ENCODE measurements at places on chromosomes 11 and 22. TPM values are rescaled to one million over a fixed set of nuclear protein-coding genes. Genes with fewer than 3 reads are reported as not detected.

GRCh38 chr11:132439711-132440255, 1069.4 kb downstream of the NTM start:
- H3K36me3 ChIP-seq, result no peaks in the 10 kb centered on the region
- no peaks in the 10 kb centered on the region for H3K4me1 ChIP-seq
- no peaks in the 10 kb centered on the region for H3K27me3 ChIP-seq
- no peak overlapping the region for H3K27ac ChIP-seq

DNA sequence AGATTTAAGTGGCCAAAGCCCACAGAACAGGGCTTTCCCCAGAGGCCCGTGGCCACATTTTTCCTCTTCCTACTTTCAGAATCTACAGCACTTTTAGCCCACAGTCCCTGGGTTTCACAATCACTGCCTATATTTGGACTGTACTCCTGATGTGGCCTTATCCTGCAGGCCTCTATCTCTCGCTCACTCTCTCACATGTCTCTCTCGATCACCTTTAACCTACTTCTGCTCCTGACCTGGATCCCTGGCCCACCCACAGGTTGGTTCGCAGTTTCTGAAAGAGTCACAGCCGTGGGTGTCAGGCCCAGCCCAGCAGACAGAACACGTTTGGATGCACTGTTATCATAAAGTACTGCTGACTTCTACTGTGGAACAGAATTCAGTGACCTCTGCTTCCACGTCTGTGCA, 55.5 kb downstream of the LARGE1 start:
- no peak overlapping the region for H3K4me3 ChIP-seq
- DNase-seq, result no peak
- no peaks in the 10 kb centered on the region for H3K36me3 ChIP-seq
- H3K27me3 ChIP-seq, result no peaks in the 10 kb centered on the region
- peaks cover 17% of the 10 kb centered on the region for H3K4me1 ChIP-seq

DNA sequence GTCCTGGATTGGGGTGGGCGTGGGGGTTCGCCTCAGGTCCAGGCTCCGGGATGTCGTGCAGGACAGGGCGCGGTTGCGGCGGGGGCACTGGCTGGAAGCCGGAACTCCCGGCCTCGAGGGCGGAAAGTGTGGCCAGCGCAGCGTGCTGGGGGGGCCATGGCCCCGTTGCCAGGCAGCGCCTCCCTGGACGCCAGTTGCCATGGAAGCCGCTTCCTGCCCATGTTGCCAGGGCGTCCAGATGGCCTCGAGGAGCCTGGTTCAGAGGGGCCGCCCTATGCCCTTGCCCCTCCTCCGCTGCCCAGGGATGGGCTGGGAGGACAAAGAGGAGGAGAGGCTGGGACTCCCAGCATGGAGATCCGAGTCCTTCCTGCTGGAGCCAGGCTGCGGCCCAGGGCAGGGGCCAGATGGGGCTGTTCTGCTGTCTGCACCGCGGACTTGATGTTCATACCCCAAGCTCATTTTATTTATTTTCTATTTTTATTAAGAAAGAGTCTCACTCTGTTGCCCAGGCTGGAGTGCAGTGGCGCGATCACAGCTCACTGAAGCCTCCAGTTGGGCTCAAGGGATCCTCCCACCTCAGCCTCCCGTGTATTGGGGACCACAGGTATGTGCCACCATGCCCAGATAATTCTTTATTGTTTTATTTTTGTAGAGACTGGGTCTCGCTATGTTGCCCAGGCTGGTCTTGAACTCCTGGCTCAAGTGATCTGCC, 4.6 kb upstream of the CCDC188 start:
- no peaks in the 10 kb centered on the region for H3K36me3 ChIP-seq
- no peak overlapping the region for H3K4me3 ChIP-seq
- H3K4me1 ChIP-seq, result no peaks in the 10 kb centered on the region
- no peaks in the 10 kb centered on the region for H3K27me3 ChIP-seq
- H3K27ac ChIP-seq, result no peak overlapping the region
- no peak for DNase-seq

DNA sequence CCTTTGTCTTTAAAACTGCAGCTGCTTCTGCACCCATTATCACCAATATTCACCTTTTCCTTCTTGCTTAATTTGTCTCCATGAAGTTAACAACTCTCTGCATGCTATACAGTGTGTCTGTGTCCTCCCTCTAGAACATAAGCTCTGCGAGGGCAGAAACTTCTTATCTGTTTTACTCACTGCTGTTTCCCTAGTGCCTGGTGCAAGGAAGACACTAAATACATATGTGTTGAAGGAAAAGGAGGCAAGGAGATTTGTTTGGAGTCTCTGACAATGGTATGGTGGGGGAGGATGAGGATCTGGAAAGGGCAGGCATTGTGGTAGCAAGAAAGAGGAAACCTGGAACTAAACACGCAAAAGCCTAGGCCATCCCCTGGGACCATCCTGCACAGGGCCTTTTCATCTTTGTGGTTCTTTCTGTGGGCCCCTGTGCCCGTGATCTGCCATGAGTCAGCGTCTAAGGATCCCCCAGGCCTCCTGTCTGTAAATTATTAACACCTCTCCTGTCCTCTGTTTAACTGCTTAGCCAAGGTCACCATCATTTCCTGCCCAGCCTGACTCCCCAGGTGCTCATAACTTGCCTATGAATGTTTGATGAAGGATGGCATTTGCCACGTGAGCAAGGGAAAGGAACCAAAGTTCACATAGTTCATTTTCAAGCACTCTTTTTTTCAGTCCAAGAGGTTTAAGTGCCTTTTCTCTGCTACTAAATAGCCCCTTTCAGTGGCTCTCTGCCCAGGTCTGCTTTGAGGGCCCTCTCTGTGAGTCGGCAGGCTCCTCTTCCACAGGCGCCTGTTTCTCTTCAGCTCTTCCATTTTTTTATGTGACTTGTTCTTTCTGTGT, 131.1 kb downstream of the RASSF10 start:
- H3K4me3 ChIP-seq, result no peak overlapping the region
- H3K27ac ChIP-seq, result no peak overlapping the region
- peaks cover 7% of the 10 kb centered on the region for H3K4me1 ChIP-seq
- H3K36me3 ChIP-seq, result no peaks in the 10 kb centered on the region
- DNase-seq, result no peak
- no peaks in the 10 kb centered on the region for H3K27me3 ChIP-seq

DNA sequence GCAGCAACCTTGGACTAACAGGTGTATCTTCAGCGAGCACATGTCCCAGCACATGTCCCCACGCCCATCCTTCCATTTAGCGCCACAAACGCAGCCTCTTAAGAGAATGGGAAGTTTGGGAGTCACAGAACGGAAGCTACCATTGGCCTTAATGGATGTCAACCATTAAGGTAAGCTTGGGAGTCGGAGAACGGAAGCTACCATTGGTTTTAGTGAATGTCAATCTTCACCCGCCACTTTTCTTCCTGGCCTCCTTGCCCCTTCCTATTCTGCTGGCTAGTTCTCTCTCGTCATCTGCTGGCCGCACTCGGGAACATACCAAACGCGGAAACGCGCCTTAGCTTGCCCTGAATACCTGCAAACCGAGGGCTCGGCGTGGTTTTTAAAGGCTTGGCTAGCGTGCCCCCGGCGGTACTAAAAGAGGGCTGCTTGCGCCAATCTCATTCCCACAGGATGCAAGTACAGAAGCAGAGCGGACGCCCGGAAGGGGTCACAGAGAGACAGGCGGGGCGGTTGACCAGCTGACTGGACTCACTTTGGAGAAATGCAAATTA, 24.3 kb downstream of the GLYATL1 start:
- H3K27ac ChIP-seq, result no peak overlapping the region
- peak; percentile 97 for DNase-seq
- H3K27me3 ChIP-seq, result peaks cover 58% of the 10 kb centered on the region
- peak overlapping the region; percentile 52 for H3K4me3 ChIP-seq

DNA sequence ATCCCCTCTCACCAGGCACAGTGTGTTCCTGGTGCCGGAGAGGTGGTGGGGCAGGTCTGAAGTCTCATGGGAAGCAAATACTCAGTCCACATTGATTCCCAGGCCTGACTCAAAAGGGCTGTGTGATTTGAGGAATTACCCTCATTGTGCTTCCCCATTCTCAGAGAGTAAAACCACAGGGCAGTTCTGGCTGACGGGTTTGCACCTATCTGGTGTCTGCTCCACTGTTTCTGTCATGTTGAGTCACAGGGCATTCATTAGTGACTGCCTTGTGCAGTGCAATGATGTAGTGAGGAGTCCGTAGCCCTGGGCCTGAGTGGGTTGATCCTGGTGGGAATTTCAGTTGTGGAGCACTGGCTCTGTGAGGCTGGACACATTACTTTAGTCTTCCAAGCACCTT, 85.2 kb upstream of the ARHGAP20 start:
- no peak for DNase-seq
- H3K4me1 ChIP-seq, result no peaks in the 10 kb centered on the region
- H3K27ac ChIP-seq, result no peak overlapping the region
- H3K36me3 ChIP-seq, result no peaks in the 10 kb centered on the region
- H3K27me3 ChIP-seq, result no peaks in the 10 kb centered on the region

GRCh38 chr11:65927904-65928397, 8.7 kb downstream of the DRAP1 start:
- H3K4me1 ChIP-seq, result peaks cover 7% of the 10 kb centered on the region
- no peaks in the 10 kb centered on the region for H3K36me3 ChIP-seq
- DNase-seq, result no peak
- H3K27me3 ChIP-seq, result no peaks in the 10 kb centered on the region

GRCh38 chr11:554428-555226, 5.9 kb downstream of the LMNTD2 start:
- peak overlapping the region; percentile 64 for H3K4me3 ChIP-seq
- no peak overlapping the region for H3K27ac ChIP-seq
- H3K27me3 ChIP-seq, result peaks cover 28% of the 10 kb centered on the region
- H3K4me1 ChIP-seq, result peaks cover 5% of the 10 kb centered on the region
- H3K36me3 ChIP-seq, result no peaks in the 10 kb centered on the region

DNA sequence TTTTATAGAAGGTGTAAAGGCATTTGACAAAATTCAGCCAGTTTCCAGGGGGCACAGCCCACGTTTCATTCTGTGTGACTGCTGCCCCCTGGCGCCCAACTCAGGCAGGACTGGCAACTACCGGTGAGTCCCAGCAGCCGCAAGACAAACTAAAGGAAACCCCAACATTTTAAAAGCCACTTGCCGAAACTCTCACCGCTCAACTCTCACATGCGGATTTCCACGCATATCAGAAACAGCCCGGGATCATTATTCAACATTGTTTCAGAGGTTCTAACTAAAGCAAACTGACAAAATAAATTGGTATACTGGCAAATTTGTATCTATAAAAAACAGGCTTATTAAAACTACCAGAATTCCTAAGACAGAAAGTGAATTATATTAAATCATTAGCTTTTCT, 48.2 kb downstream of the MORC2 start:
- peak; percentile 90 for DNase-seq
- H3K27me3 ChIP-seq, result no peaks in the 10 kb centered on the region
- peaks cover 8% of the 10 kb centered on the region for H3K36me3 ChIP-seq
- H3K27ac ChIP-seq, result no peak overlapping the region
- H3K4me1 ChIP-seq, result no peaks in the 10 kb centered on the region

GRCh38 chr11:65624931-65625627, 9.5 kb downstream of the PCNX3 start:
- H3K27ac ChIP-seq, result no peak overlapping the region
- DNase-seq, result no peak
- H3K27me3 ChIP-seq, result no peaks in the 10 kb centered on the region
- H3K36me3 ChIP-seq, result peaks cover 7% of the 10 kb centered on the region

GRCh38 chr22:49024775-49025440, 802.8 kb downstream of the BRD1 start:
- H3K27ac ChIP-seq, result no peak overlapping the region
- no peak overlapping the region for H3K4me3 ChIP-seq
- no peaks in the 10 kb centered on the region for H3K4me1 ChIP-seq

- peak overlapping the region; percentile 74 for H3K27ac ChIP-seq
- H3K27me3 ChIP-seq, result no peaks in the 10 kb centered on the region
- peaks cover 13% of the 10 kb centered on the region for H3K4me1 ChIP-seq
These were observed 31.4 kb downstream of the PISD start for GRCh38 chr22:31630331-31631329.

DNA sequence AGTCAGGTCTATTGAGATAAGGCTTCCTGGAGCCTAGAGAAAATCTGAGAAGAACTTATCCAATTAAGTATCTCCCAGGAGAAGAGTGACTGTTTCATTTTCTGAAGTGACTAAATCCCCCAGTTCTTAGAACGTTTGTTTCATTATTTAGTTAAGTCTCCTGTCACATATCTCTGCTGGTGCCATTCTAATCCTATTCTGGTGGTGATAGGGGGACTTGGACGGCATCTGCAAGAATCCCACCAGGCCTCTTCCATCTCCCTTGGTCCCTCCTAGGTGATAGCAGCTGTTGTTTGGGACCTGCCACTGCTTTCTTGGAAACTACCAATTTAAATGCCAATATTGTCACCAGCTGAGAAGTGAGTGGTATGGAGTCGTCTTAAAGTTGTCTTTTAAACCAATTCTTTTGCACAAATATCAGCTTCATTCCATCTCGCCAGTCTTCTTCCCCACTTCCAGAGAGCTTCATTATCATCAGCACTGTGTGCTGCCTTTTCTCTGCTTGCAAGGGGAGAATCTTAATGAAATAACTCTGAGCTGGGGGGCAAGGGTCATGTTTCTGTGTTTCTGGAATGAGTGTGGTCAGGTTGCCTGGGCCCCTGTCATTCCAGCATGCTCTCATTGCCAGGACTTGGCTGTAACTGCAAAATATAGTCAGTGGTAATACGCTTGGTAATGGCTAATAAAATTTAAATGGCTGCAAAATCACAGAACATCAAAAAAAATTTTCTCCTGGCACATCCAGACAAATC, 104.8 kb downstream of the LDLRAD3 start:
- H3K27ac ChIP-seq, result no peak overlapping the region
- H3K27me3 ChIP-seq, result no peaks in the 10 kb centered on the region
- no peaks in the 10 kb centered on the region for H3K36me3 ChIP-seq
- H3K4me3 ChIP-seq, result no peak overlapping the region
- H3K4me1 ChIP-seq, result peaks cover 20% of the 10 kb centered on the region
- DNase-seq, result no peak

DNA sequence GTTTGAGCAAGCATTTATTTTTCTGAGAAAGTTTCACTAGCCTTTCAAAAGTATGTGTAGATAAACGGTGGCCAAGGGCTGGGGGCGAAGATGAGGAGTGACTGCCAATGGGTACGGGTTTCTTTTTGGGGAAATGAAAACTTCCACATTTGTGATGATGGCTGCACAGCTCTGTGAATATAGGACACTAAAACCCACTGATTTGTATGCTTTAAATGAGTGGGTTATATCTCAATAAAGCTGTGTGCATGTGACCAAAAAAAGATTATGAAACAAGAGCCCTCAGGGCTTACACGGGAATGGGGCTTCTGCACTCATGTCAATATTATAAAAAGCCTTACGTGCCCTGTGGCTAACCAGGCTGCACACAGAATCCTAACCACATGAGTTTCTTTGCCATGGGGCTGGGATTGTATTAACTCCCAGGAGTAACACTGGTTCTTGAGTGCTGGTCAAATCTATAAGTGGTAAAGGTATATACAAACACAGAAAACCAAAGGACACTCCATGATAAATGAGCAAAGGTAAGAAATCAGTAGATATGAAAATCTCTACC, 31.3 kb downstream of the ABCC8 start:
- DNase-seq, result no peak
- no peaks in the 10 kb centered on the region for H3K4me1 ChIP-seq
- peaks cover 10% of the 10 kb centered on the region for H3K27me3 ChIP-seq
- H3K27ac ChIP-seq, result no peak overlapping the region

The PRG3 gene
- total RNA-seq, result not detected

The CDC42EP2 gene
- 19.0 TPM for total RNA-seq

The CDON gene
- total RNA-seq, result 35.5 TPM

The LRRC56 gene
- total RNA-seq, result 0.54 TPM

The SOX6 gene
- total RNA-seq, result 0.70 TPM

The OR51B5 gene
- not detected for total RNA-seq

Measured in GM23338 (cell line).